Stimulated activated CD4-positive, alpha-beta T cell treated with anti-CD3 and anti-CD28 coated beads, Interleukin-12 subunit alpha, Interleukin-12 subunit beta, amount 100 ng/mL, for 48 hours (primary cell): ENCODE measurements at places on chromosomes 1 and 21.

DNA sequence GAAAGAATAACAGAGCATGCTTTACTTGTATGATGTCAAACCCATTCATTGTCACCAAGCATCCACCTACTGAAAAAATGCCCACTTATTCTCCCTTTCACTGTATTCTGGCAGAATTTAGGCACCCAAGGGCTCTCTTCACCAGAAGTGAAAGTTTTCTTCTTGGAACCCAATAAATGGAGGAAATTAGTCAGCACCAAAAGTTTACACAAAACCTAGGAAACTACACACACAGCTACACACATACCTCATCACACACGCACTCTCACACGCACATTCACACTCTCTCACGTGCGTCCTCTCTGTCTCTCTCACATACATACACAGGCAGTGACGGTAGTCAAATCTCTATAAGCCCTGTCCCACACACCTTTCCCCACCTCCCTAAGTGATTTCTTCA is 37.6 kb downstream of the MCOLN2 start:
- peak; percentile 45 for DNase-seq

- DNase-seq: no peak
Observed at GRCh38 chr1:30668024-30668423, 55.4 kb downstream of the MATN1 start.

GRCh38 chr1:204198348-204199340 is 2.4 kb upstream of the KISS1 start:
- DNase-seq: no peak

DNA sequence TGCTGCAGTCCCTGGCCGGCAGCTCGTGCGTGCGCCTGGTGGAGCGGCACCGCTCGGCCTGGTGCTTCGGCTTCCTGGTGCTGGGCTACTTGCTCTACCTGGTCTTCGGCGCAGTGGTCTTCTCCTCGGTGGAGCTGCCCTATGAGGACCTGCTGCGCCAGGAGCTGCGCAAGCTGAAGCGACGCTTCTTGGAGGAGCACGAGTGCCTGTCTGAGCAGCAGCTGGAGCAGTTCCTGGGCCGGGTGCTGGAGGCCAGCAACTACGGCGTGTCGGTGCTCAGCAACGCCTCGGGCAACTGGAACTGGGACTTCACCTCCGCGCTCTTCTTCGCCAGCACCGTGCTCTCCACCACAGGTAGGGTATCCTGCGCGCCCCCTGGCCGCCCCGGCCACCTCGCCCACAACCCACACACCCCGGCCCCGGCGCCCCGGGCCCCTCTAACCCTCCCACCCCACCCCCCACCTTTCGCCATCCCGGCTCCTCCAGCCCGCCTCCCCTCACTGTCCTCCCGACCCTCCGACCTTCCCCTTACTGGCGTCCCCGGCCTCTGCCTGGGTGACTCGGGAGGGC is 352 bp downstream of the KCNK1 start:
- no peak for DNase-seq

DNA sequence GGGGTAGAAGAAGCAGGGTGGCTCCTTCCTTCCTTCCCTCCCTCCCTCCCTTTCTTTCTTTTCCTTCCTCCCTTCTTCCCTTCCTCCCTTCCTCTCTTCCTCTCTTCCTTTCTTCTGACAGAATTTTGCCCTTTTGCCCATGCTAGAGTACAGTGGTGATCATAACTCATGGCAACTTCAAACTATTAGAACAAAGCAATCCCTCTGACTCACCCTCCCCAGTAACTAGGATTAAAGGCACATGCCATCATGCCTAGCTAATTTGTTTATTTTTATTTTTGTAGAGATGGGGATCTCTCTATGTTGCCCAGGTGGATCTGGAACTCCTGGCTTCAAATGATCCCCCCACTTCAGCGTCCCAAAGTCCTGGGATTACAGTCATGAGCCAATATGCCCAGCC is 10.0 kb upstream of the RPE65 start:
- DNase-seq: no peak

- DNase-seq: no peak
Observed at GRCh38 chr1:236304682-236305081, 22.9 kb upstream of the ERO1B start.

DNA sequence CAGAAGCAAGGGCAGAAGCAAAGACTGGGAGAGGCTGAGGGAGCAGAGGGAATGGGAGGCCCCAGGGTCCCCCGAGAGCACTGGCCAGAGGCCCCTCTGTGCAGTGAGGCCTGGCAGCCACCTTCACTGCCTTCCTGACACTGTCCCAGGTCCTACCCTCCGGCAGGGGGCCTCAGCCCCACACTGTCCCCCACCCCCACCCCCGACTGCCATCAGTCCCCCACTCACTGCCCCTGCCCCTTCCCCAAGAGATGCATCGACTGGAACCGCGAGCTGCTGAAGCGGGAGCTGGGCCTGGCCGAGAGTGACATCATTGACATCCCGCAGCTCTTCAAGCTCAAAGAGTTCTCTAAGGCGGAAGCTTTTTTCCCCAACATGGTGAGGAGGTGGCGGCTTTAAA is 13.0 kb upstream of the PADI6 start:
- no peak for DNase-seq

DNA sequence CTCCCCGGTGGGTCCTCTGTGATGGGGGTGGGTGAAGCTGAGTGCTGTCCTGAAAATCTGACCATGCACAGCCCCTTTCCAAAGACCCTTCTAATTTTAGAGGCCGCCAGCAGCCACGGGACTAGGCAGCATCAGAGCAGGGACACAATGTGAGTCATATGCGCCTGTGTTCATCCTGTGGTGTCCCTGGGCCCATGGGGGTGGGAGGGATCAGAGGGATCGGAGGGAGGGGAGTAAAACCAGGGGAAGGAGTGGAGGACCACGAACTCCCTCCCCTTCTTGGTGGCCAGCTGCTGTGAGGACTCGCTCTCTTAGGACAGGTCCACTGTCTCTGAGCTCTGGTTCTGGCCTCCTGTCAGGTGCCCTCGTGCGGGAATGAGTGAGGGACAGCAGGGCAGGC is 61.5 kb downstream of the ADARB1 start:
- DNase-seq: no peak

DNA sequence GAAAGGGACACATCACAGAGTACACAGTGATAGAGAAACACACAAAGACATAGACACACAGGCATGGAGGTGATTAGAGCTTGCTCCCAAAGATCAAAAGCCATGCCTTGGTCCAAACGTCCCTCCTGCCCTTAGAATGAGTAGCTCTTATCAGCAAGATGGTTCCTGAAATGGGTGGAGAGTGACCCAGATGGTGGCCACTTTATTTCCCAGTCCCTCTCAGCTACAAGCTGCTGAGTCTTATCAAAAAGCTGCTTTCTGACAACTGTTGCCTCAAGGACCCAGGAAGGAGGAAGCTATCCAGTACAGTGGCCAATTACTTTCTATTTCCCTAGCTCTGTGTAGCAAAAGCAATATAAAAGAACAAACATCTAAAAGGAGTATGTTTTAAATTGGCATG is 7.7 kb upstream of the CLCA1 start:
- no peak for DNase-seq

DNA sequence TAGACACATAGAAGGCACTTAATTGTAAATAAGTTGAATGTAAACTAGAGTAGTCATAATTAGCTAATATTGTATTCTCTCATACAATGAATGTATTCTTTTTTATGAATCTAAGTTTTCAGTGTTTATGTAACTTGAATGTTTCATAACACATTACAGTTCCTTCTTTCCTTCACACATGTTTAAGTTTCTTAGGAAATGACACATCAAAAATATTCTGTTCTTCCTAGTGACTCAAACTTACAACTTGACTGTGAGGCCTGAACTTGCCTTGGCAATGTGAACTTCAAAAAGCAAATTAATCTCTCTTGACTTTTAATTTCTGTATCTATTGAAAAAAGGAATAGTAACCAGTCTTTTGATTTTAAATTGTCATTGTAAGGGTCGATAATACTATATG is 700.1 kb downstream of the KCNT2 start:
- DNase-seq: no peak

- no peak for DNase-seq
Observed at GRCh38 chr1:150546294-150546937, 2.8 kb upstream of the ADAMTSL4 start.

- no peak for DNase-seq
Observed at GRCh38 chr1:30133414-30134055, 589.9 kb downstream of the MATN1 start.

DNA sequence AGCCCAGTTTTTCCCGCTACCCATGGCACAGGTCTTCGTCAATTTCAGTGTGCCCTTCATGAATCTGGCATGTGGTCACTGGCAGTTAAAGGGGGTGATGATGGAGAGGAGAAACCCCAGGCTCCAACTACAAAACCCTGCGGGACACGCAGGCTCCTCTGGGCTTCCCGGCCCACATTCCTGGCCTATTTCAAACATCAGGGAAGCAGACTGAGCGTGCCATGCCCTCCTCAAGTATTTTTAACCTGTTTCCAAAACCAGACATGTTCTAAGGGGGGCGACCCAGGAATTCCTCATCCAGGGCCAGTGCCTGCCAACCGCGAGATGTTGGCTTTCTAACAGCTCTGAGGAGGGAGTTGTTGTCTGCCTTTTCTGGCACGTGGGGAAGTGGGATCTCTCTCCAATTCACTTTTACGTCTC is 85.1 kb downstream of the CAPZB start:
- no peak for DNase-seq

GRCh38 chr1:240385551-240385950 is 226.4 kb downstream of the GREM2 start:
- DNase-seq: no peak

- no peak for DNase-seq
Observed at GRCh38 chr21:41648591-41649031, 118.2 kb downstream of the RIPK4 start.

GRCh38 chr1:100145116-100145515 is 12.2 kb downstream of the TRMT13 start:
- no peak for DNase-seq

DNA sequence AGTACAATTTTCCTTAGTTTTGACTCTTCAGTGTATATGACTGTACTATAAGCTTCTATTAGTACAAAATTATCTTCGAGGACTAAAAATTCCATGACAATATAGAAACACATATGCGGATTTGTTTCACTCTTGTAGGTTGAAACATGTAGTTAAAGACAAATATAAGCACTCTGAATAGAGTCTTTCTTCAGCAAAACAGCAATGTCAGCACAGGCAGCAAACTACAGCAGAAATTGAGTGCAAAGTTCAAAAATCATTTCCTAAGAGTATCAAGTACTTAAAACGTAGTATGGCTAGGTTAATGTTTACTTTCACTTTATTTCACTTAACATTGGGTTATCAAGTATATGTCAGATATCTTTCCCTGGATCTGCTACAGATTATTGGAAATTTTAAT is 106.7 kb downstream of the FAF1 start:
- DNase-seq: no peak

DNA sequence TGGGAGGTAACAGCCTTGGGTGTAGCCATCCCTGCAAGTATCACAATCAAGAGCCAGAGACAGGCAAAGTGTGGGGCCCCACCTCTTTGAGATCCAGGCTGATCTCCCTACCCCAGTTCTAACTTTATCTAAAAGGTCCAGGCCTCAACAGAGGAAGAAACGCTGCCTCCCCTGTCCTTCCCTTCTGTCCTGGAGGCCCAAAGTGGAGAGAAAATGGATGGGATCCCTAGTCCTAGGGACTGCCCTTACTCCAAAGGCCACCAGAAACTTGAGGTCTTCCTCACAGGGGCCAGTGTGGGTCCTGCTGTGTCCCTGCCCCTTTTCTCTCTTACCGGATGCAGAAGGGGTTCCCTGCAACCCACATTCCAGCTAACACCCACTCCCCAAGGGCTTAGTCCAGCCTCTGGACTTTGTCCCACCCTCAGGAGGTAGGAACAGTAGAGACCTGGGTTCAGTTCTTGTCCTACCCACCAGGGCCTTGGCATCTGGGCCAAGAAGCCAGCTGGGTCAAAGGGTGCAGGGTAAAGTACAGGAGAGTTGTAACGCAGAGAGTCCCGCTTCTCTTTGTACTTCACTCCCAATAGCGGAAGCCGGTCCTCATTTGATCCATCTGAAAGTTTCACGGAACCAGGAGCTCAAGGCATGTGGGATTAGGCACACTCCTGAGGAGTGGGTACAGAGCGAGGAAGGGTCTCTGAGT is 1.9 kb downstream of the HDGF start:
- DNase-seq: no peak

GRCh38 chr1:242011894-242012660 is 13.2 kb upstream of the MAP1LC3C start:
- no peak for DNase-seq

GRCh38 chr21:39644062-39644560 is 31.4 kb downstream of the B3GALT5 start:
- DNase-seq: no peak

DNA sequence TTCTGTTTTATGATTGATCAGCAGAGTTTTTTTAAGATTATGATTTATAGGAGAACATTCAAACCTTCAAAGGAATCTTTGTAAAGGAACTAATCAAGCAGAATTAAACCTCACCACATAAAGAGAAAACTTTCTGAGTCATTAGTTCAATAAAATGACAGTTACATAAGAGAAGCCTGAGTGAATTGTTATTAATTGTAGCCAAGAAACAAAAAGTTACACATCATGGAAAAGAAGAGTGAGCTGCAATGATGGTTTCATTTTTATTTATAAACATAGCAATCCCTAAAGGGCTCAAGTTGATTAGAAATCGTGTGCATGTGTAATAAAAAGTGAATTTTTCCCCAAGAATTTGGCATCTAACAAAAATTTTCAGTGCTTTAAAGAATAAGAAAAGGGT is 731.4 kb downstream of the LTN1 start:
- no peak for DNase-seq

DNA sequence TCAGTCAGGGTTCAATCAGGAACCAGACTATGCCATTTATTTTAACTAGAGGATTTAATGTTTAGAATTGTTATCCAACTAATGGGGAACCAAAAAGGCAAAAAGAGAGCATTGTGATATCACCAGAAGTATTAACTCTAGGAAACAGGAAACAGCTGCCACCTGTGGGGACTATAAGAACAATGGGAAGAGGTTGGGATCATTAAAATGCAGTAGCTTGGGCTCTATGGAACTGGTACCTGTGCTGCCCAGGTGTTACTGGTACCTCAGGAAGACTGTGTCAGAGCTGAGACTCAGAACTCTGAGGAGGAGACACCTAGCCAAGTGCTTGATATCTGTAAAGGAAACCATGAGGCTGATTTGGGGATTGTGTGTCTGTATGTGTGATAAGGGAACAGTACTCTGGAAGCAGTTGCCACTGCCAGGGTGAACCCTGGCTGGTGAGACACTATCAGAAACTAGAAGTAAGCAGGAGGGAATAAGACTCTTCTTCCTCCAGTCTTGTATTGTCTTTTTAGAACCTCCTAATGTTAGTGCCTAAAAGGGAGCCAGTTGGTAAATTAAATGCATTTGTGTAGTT is 49.4 kb downstream of the MAN1A2 start:
- no peak for DNase-seq

GRCh38 chr1:170932236-170932635 is 3.1 kb upstream of the MROH9 start:
- DNase-seq: no peak

- DNase-seq: peak; percentile 46
Observed at GRCh38 chr1:207828485-207829158, 76.8 kb downstream of the CD46 start.
